Vagina (tissue), 2 donors: ENCODE measurements at places on chromosomes 3 and 15. TPM values are rescaled to one million over a fixed set of nuclear protein-coding genes. Genes with fewer than 3 reads are reported as not detected.

Gene AGBL1
- total RNA-seq: not detected

DNA sequence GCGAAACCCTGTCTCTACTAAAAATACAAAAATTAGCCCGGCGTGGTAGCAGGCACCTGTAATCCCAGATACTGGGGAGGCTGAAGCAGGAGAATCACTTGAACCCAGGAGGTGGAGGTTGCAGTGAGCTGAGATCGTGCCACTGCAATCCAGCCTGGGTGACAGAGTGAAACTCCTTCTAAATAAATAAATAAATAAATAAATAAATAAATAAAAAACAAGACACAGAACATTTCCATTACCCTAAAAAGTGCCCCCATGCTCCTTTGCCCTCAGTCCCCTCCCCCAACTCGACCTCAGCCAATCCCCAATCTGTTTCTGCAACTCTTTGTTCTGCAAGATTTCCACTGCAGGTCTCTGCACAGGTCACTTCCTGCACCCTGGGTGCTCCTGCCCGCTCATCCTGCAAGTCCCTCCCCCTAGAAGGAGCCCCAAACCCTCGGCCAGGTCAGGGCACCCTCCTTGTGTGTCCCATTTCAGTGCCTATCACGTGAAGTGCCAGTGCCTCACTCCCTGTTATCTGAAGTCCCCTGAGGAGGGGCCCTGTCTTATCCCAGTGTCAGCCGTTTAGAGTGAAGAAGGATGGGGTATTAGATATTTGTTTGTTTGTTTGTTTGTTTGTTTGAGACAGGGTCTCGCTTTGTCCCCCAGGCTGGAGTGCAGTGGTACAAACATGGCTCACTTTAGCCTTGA is 1.1 kb downstream of the FAM240A start:
- no peak for DNase-seq

Gene UBE2Q2
- total RNA-seq: 21.6 TPM

DNA sequence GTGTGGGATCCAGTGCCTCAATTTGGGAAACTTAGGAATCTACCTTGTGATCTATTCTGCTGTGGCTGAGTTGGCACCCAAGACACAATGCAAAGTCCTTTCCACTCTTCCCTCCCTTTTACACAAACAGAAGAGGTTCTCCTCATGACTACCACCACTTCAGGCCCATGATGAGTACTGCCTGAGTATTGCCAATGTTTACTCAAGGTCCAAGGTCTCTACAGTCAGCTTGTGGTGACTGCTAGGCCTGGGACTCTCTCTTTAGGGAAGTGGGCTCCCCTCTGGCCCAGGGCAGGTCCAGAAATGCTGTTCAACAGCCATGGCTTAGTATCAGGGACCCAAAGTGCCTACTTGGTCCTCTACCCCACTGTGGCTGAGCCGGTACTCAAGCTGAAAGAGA is 56.8 kb upstream of the PEX5L start:
- DNase-seq: no peak

DNA sequence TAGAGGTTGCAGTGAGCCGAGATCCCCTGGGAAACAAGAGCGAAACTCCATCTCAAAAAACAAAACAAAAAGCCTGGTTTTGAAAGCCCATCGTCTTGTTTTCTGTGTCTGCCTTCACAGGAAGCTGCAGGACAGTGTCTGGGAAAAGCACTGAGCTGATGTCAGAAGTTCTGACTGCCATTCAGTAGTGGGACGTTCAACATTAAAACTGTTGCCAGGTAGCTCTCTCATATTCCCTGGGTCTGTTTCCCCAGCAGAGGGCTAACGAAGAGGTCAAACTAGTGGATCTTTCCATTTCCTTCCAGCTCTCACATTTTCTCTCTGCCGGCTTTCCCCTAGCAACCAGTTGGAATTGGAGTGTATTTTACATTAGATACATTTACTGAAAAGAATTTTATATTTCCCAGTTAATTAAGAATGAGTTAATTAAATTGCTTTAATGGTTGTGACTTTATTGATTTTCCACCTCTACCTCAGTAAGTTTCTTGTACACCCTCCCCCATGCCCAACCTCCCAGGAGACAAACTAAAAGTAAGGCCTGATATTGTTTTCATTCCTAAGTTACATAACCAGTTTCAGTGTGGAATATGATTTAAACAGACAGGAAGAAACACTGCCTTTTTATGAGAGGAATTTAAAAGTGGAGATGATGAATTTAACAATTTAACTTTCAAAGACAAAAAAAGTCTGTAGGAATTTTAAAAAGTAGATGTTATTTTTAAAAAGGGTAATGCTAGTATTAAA is 29.9 kb downstream of the RCN2 start:
- DNase-seq: no peak

GRCh38 chr3:63523100-63523499 is 129.4 kb upstream of the SNTN start:
- DNase-seq: no peak

Gene GOLGA6L9
- total RNA-seq: 9.3 TPM

- no peak for DNase-seq
Observed at GRCh38 chr3:133113526-133113925, 75.3 kb downstream of the TMEM108 start.

- DNase-seq: no peak
Observed at GRCh38 chr3:46947981-46948791, 28.4 kb downstream of the CCDC12 start.

Gene GOLGA8G
- not detected for total RNA-seq

DNA sequence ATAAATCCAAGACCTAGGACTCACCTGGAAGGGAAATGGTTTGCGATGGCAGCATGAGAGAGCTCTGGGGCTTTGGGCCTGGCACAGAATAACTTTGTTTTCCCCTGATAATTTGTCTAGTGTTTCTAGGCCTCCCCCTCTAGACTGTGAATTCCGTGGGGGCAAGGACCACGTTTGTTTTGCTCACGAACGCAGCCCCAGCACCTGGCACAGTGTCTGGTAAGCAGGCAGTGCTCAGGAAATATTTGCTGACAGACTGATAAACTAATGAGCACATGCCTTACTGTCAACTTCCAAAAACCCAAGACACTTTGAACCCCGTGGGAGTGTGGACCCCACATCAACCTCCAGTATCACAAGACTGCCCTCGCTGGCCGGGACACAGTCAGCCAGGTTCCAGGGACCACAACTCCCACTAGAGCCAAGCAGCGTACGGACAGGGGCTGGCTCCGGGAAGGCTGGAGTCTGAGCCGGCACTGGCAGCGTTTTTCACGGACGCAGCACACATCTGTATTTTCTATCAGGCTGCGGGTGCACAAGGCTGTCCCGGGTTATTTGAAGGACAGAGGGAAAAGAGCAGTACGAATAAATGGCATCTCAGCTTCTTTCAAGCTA is 146.5 kb downstream of the XXYLT1 start:
- DNase-seq: no peak
